Activated CD4-positive, alpha-beta T cell treated with anti-CD3 and anti-CD28 coated beads, Interleukin-2, amount 50 U/mL, for 16 hours (primary cell): ENCODE measurements at places on chromosomes 3 and 15.

DNA sequence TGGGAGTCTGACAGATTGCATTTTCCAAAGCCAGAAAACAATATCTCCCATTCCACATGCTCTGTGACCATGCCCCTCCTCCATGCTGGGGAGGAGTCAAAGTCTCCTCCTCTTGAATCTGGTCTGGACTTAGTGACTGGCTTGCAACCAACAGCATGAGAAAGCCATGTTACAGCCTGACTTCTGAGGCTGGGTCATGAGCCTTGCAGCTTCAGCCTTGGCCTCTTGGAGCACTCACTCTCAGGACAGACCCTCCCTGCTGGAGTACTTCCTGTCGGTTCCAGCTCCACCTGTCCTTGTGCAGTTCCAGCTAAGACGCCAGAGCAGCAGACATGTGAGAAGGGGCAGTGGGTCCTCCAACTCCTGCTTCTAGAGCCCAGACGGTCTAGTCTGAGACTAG lies 49.7 kb upstream of the RBSN start:
- DNase-seq: no peak

DNA sequence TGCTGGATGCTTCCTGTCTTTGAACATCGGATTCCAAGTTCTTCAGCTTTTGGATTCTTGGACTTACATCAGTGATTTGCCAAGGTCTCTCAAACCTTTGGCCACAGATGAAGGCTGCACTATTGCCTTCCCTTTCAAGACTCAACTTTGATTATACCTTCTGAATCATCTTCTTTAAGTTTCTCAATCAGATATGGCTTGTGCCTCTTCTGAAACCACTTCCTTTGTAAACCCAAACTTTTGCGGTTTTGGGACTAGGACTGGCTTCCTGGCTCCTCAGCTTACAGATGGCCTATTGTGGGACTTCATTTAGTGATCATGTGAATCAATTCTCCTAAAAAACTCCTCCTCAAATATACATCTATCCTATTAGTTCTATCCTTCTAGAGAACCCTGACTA lies 47.1 kb upstream of the CADPS start:
- no peak for DNase-seq

GRCh38 chr3:32245200-32245599 lies 6.7 kb downstream of the CMTM8 start:
- peak; percentile 24 for DNase-seq

DNA sequence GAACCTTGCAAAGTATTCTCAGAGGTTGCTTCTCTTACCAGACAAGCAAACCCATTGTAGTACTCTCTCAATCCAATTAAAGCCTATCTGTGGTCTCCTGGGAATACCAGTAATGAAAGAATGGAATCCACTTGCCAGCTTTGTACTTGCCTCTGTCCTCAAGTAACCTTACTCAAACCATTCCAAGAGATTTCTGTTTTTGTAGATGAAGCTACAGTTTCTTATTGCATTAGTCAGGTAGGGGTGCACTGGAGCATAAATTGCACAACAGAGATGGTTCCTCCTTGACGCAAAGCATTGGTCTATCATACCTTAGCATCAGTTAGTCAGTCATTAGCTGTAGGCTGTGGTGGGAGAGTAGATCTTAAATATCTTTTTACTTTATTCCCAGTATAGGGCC lies 52.9 kb downstream of the BTLA start:
- no peak for DNase-seq

- no peak for DNase-seq
Observed at GRCh38 chr3:144585408-144585807, 613.8 kb downstream of the DIPK2A start.

DNA sequence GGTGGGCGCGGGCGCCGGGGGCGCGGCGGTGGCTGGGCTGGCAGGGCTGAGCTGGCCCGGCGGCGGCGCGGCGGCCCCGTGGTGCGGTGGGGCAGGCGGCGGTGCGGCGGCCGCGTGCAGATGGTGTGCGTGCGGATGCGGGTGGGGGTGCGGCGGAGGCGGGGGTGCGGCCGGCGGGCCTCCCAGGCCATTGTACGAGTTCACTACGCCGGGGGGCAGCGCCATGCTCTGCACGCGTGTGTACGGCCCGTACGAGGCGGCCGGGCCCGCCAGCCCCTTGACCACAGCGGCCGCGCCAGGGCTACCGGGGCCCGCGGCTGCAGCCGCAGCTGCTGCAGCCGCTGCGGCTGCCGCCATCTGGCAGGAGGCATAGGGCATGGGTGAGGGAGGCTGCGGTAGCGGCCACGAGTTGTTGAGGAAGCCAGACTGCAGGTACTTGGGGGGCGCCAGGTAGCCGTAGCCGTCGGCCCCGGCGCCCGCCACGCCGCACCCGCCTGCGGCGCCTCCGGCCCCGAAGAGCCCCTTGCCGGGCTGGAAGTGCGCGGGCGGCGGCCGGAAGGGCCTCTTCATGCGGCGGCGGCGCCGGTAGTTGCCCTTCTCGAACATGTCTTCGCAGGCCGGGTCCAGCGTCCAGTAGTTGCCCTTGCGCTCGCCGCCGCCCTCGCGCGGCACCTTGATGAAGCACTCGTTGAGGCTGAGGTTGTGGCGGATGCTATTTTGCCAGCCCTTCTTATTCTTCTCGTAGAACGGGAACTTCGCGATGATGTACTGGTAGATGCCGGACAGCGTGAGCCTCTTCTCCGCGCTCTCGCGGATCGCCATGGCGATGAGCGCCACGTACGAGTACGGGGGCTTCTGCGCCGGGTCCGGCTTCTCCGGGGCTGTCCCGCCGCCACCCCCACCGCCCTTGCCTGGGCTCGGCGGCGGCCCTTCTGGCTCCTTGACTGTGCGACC lies 951 bp downstream of the FOXL2 start:
- DNase-seq: peak; percentile 39

- DNase-seq: no peak
Observed at GRCh38 chr3:80889535-80889934, 871.9 kb downstream of the GBE1 start.

DNA sequence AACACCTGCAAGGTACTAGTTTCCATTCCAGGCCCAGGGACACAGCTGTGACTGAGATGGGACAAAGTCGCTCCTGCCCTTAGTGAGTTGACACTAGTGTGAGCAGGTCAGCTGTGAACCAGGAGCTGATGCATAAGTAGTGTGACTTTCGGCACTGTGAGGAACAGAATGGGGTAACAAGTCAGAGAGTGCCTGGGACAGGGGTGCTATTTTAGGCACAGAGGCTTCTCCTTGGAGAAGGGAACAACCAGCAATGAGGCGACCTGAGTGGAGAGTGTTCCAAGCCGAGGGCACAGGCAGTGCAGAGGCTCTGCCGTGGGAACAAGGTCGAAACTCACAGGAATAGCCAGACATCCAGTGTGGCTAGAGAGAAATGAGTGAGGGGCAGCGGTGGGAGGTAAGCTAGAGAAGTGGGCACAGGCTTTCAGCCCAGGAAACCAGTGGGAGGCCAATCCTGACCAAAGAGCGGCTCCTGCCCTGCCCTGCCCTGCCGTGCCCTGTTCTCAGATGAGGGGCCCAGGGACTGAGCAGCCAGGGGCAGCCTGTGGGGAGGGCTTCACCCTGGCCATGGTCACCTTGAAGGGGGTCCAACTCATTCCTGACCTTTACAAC lies 14.2 kb downstream of the DNAH1 start:
- DNase-seq: no peak

DNA sequence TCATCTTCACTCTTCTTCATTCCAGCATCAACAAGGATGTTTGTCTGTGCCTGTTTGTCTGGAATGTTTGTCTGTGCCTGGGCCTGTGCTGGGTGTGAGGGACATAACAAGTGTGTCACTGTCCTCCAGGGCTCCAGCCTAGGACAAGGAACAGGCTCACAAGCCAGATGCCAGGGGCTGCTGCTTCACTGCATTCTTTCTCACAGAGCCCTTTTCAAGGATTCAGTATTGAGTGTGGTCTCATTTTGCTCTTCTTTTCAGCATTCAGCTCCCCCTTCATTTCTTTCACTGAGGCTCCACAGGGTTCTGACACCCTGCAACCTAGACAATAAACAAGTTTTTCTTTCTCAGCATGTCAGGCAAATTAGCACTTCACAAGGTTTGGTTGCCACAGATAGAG lies 43.6 kb upstream of the KY start:
- DNase-seq: no peak

DNA sequence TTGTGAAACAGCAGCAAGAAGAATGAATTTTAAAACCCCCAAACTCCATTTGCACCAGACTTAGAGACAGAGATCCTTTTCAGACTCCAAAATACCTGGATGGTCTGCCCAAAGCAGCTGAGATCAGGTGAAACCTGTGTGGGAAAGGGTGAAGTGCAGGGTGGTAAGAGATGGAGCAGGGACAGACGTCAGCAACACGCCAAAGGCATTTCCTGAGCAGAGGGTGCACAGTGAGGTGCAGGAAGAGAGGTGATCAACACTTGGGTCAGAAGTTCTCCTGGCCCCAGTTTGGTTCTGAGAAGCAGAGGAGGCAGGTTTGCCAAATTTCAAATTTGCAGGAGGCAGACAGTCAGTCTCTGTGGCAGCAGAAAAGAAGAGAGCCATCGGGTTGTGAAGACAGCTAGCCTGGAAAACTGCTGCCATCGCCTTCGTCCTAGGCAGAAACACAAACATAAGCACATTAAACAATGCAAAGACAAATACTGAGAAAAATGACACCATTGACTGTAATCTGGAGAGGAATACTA lies 9.8 kb downstream of the CCR4 start:
- peak; percentile 52 for DNase-seq

DNA sequence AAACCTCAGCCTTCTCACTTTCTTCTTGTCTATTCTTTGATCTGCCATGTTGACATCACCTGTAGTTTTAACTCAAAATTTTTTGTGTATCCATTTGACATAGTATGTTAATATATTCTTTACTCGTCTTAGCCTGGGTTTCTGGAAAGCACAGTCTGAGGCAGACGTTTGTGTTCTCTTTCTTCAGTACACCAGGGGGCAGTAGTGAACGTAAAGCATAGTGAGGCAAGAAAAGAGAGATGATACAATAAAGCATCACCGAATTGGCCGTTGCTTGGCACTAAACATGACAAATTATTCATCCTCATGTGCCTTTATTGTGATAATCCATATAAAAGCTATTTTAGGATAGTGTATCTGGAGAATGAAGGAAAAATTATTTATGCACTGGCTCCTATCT lies 141.0 kb upstream of the MYRIP start:
- DNase-seq: peak; percentile 40

DNA sequence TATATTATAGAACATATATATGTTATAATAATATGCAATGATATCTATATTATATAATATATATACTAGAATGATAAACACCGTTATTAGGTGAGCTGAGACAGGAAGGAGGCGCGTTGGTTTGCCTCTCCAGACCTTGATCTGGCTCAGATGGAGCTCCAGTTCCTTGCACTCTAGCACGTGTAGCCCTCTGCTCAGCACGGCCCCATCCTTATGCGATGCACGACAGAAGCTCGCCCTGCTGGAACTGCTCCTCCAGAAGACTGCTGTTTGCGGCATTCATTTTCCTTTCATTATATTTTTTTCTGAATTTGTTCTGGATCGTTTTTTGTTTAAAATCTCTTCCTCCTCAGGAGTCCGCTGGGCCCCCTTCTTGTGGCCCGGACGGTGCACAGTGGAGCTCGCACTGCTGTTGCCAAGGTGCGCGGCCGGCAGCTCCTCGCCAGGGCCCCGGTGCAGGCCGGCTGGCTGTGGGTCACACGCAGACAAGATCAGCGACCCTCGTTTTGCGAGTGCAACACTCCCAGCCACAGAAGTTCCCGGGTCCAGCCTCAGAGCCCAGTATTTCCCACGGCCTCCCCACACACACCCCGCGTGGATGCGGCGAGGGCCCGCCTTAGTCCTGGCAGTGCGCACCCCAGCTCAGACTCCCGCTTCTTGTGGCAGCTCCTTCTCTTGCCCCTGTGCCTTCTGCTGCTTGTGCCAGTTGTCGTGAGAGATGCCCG lies 112.2 kb downstream of the CHL1 start:
- DNase-seq: no peak

DNA sequence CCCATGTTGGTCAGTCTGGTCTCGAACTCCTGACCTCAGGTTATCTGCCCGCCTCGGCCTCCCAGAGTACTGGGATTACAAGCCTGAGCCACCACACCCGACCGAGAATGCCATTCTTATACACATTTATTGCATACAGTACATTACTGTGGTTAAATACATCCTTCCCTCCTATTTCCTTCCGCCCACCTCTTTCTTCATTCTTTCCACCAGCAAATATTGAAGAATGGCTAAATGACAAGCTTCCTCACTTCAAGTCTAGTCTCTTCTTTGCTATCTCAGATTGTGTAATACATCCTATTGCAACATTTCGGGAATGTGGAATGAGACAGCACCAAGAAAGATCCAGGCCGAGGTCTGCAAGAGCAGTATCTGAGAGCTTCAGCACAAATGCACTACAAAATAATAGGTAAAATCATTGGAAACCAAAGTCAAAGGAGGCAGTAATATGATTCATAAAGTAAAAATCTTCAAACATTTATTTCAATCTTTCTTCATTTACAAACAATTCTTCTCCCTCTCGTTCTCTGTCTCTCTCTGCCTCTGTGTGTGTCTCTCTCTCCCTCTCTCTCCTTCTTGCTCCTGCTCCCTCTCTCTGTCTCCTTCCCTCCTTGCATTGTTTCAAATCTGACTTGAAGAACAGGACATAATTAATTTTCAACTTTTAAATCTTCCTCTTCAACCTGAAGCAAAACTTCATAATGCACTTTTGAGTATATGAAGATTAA lies 94.7 kb upstream of the TGFBR2 start:
- DNase-seq: peak; percentile 14

DNA sequence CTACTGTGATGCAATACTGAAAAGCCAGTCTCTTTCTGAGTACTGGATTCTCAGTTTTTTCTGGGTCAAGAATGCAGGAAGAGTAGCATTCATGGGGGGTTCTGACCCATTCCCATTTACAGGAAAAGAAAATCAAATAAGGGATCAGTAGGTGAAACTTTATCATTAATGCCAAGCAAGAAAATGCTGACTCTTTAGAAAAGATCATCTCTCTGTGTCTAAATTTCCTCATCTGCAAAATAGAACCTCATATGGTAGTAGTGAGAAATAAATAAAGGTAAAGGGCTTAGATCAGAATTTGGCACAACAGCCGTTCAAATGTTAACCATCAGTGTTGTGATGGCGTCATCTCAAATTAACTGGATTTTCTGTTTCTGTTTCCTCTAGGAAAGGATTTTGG lies 807.6 kb upstream of the LMCD1 start:
- no peak for DNase-seq

- DNase-seq: no peak
Observed at GRCh38 chr15:97759363-97759762, 201.1 kb upstream of the ARRDC4 start.

GRCh38 chr3:187648177-187648576 lies 22.0 kb downstream of the SST start:
- DNase-seq: peak; percentile 14

DNA sequence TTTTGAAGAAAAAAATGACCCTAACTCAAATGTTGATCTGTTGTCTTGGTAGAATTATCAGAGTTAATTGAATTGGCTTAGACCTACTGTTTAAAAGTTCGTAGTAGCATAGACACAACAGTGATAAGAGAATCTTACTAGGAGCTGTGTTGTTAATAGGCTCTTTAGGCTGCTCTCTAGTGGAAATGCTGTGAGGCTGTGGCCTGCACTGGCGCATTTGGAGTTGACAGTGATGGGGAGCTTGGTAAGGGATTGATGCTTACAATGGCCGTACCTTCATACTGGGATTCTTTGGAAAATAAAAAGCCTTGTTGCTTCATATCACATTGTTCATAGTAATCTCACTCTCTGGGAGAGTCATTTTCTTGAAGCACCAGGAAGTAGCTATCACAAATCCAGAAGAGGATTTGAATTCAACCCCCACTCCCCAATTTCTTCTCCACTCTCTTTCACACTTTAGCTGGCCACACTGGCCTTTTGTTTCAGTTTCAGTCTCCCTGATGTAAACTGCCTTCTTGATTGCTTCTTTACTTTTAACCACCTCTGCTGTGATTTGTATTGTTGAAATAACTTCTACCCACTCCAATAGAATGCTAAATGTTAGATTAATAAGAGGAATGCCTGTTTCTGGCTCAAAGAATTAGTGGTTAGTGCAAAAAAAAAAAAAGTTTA lies 56.6 kb downstream of the CEP63 start:
- DNase-seq: no peak
